ENCODE measurements at places on chromosomes 5 and 9. TPM values are rescaled to one million over a fixed set of nuclear protein-coding genes. Genes with fewer than 3 reads are reported as not detected.

Gene SHC3
- 0.09 TPM for total RNA-seq

Gene EPB41L4A
- total RNA-seq = 11.1 TPM

Gene WNT8A
- not detected for total RNA-seq

Gene C5orf34
- total RNA-seq = 2.7 TPM

Gene LRRTM2
- 0.89 TPM for total RNA-seq

Gene TUBB4B
- total RNA-seq = 79.4 TPM

Gene CCDC152
- total RNA-seq = 1.1 TPM

Gene DNM1
- 2.3 TPM for total RNA-seq

Gene BARHL1
- not detected for total RNA-seq

DNA sequence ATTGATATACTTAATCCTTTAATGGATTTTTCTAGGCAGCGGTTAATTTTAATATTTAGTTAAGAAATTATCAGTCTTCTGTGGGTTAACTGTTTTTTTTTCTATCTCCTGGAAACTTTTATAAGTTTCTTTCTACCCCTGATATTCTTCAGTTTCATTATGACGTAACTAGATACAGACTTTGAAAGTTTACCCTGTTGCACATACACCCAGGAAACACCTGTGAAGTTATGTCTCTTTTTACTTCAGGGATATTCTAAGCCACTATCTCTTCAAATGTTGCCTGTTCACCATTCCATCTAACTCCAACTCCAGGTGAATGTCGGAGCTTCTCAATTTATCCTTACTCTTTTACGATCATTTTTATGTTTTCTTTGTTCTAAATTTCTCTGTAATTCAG lies 329.0 kb downstream of the ICE1 start:
- no peak for DNase-seq

- DNase-seq = no peak
Observed at GRCh38 chr9:130118841-130119518, 53.2 kb upstream of the NCS1 start.

- DNase-seq = no peak
Observed at GRCh38 chr5:130836729-130837649, 328.1 kb downstream of the HINT1 start.

DNA sequence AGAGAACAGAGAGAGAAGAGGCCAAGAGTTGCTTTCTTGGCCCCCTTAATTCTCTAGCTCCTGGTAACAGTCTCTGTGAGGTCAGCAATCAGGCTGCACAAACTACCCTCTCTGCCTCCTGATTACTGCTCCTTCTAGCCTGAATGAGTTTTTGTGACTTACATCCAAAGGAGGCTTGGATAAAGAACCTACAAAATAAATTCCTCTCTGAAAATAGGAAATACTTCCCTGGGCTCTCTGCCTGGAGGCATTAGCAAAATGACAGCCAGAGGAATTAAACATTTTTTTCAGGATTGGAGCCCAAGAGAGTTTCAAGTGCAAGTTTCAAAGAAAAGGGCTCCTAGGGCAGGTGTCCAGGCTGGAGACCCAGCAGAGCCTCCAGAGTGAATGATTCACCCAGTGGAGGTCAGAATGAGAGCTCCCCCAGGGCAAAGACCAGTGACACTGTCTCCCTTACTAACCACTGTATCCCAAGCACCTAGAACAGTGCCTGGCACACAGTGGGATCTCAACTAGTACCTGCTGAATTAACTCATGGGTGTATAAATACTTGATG lies 162.5 kb downstream of the SPOCK1 start:
- no peak for DNase-seq

DNA sequence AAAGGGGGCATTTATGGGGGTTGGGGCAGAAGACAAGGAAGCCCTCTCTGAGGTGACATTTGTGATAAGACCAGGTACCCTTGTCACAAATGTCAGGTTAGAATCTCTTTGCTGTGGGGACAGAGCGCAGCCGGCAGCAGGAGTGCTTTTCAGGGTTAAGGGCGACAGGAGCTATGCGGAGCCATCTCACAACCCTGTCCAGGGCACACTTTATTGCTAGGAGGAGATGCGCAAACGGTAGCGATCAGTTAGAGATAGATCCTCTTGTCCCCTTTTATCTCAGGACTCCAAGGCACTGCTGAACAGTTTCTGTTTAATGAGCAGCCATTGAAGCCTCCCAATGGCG lies 438 bp upstream of the LAMC3 start:
- no peak for DNase-seq

- no peak for DNase-seq
Observed at GRCh38 chr9:117677572-117677971, 26.6 kb upstream of the TLR4 start.

DNA sequence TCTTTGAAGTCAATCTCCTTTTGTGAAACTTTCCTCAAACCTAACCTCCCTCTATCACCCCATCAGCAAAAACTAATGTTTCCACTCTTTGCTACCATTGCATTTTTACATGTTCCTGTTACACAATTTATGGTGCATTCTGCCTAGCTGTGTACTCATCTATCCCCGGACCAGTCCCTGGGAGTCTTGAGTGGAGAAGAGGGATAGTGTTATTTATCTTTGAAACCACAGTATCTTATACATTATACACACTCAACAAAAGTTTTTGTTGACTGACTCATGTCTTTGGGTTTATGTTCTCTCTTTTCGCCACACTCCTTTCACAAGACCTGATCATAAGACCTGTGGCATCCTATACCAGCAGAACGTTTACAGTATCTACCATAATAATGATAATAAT lies 26.4 kb downstream of the TNFAIP8 start:
- no peak for DNase-seq

DNA sequence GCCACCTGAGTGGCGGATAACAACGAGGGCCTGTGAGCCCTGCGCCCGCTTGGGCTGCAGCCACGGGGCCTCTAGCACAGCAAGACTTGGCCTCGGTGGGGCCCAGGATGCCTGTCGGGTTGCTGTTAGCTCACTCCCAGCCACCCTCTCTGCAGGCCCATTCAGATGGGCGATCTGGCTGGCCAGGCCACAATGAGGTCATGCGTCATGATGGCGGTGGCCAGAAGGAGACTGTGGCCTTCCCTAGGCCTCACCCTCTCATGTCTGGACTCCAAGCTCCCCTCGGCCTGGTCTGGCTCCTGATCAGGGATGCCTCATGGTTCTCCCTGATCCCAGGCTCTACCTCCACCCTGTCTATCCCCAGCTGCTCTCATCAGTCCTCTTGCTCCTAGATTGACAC lies 19.0 kb upstream of the TCOF1 start:
- peak; percentile 12 for DNase-seq

- DNase-seq = no peak
Observed at GRCh38 chr5:43332401-43332800, 19.2 kb upstream of the HMGCS1 start.

DNA sequence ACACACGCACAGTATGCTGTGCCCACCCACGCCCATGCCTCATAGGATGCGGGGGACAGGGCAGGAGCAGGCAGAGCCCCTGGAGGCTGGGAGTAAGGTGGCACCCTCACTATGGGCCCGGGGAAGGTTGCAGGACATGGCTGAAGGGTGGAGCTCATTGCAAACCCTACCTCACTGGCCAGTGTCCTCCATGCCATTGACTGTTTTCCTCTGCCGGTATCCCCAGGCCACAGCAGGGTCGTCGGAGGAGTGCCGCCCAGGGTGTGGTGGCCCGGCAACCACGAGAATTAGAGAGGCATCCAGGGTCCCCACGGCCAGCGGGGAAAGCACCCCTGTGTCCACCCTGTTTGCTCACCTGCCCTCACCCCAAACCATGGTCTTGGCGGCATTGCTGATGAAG lies 59.7 kb upstream of the FCN2 start:
- DNase-seq = no peak

DNA sequence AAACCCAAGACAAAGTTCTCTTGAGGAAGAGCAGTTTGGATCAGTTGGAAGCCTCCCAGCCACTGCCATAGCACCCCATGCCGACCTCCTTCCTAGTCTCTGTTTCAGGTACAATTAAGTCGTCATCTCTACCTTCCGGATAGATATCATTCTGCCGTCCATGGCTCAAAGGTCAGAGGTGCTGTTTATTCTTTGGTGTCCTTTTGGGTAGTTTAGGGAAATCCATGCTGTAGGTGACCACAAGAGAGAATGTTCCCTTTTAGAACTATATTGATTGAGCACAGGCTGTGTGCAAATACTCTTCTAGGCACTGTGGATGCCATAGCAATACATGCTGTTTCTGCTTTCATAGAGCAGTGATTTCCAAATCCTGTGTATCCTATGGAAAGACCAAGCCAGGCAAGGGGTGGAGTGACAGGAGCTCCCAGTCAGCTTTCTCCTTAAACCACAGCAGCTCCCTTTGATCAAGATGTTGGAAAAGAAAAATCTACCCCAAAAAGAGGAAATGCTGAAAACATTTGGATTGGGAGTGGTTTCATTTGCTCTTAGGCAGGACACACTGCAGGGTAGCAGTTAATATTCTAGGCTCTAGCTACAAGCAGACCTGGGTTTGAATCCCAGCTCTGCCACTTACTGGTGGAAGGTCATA lies 127.9 kb downstream of the PALM2AKAP2 start:
- no peak for DNase-seq

GRCh38 chr5:38896760-38897159 lies 50.9 kb downstream of the OSMR start:
- no peak for DNase-seq

DNA sequence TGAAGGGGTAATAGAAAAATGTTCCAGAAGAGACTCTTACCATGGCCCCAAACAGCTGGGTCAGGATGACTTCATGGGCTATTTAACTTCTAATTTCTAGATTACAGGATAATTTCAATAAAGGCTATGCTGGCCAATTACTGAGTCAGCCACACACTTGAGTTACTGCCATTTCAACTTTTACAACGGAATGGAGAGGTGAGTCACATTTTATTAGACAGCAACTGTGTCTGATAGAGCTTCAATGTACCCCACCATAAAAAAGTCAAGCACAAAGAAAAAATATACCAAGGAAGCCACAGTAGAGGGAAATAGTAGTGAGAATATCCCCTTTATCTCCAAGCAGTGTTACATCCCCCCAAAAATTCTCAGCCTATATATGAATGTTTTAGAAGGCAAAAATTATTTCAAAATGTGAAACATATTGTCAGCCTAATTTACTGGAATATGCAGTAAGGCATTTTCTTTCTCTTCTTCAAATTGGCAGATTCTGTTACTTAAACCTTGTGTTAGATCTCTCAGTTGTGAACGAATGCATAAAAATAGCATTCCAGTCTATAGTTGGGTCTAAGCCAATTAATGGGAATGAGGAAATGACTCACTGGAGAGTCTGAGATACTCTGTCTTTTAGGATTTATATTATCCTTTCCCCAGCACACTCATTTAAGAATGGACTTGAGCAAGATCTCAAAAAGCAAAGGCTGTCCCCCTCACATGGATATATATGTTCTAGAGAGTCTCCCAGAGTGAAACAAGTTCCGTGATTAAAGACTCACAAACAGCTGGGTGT lies 47.1 kb upstream of the RAI14 start:
- no peak for DNase-seq

DNA sequence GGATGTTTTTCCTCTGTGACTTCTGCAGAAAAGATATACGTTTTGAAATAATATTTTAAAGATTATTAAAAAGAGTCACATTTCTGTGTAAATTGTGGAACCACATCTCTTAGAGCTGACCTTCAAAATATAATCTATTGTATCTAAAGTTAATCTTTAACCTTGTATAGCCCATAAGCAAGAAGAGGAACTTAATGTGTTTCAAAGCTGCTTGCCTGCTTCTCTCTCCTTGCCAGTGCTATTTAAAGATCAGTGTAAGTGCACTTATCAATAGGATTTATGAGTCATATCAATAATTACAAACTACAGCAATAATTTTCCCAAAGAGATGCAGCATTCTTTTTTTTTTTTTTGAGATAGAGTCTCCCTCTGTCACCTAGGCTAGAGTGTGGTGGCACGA lies 29.4 kb upstream of the GDA start:
- no peak for DNase-seq

DNA sequence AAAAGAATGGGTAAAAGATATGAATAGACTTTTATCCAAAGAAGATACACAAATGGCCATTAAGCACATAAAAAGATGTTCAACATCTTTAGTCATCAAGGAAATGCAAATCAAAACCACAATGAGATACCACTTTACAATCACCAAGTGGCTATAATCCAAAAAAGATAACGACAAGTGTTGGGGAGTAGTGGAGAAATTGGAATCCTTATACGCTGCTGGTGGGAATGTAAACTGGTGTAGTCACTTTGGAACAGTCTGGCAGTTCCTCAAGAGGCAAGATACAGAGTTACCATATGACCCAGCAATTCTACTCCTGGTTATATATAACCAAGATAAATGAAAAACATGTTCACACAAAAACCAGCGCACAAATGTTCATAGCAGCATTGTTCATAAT lies 234.9 kb downstream of the SPATA31D1 start:
- DNase-seq = no peak

- DNase-seq = no peak
Observed at GRCh38 chr5:149162401-149163084, 21.2 kb downstream of the ABLIM3 start.
